D341Med (cell line): ENCODE measurements at places on chromosomes 2 and 18.

- DNase-seq = no peak
These were observed 23.5 kb upstream of the BZW1 start for GRCh38 chr2:200788121-200788718.

- no peak for DNase-seq
These were observed 74.9 kb downstream of the ID2 start for GRCh38 chr2:8756716-8757115.

GRCh38 chr2:159131914-159132281 lies 154.6 kb downstream of the WDSUB1 start:
- no peak for DNase-seq

- no peak for DNase-seq
These were observed 29.9 kb downstream of the SCN7A start for GRCh38 chr2:166464187-166464586.

DNA sequence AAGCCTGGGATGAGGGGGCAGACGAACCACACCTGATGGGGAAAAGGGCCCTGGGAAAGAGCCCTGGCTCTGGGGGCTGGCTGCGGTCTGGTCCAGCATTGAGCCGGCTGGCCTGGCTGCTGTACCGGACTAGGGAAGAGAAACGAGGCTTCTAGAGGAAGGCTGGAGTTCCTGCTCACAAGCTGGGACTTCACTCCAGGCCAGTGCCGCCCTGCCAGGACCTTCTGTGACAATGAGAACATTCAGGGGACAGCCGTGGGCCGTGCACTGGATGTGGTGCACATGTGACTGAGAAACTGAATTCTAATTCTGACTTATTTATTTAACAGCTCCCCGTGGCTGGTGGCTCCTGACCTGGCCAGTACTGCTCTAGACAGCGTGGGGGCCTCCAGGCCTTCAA lies 269.3 kb downstream of the HDAC4 start:
- no peak for DNase-seq

- DNase-seq = peak; percentile 42
These were observed 233.2 kb downstream of the TCF4 start for GRCh38 chr18:55354795-55355194.

- DNase-seq = peak; percentile 47
These were observed 91.3 kb upstream of the RBBP8 start for GRCh38 chr18:22841840-22842239.

GRCh38 chr2:109531896-109532727 lies 81.7 kb downstream of the SEPTIN10 start:
- DNase-seq = no peak

- peak; percentile 49 for DNase-seq
These were observed 66.7 kb downstream of the PTPN4 start for GRCh38 chr2:119826370-119826961.

DNA sequence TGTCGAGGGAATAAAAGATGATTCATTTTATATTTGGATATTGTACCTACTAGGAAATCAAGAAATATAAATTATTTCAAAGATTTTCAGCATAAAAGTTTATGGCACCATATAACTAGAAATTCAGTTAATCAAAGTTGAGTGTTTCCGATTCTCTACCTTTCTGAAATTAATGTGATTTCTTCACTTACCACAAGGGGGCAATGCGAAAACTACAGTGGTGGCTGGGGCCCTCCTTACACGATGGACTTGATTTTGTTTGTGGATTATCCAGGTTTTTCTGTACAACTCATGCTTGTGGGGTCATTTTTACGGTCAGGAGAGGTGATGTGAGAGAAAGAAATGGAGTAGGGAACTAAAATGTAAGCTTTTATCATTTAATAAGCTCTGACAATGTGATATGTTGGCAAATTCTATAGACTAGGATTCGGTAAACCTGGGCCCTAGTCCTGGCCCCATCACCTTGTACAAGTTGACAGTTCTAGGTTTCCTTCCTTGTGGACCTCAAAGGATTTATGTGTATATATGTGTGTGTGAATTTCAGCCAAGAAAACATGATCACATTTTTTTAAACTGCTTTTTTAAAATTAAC lies 47.6 kb downstream of the G6PC2 start:
- peak; percentile 37 for DNase-seq

DNA sequence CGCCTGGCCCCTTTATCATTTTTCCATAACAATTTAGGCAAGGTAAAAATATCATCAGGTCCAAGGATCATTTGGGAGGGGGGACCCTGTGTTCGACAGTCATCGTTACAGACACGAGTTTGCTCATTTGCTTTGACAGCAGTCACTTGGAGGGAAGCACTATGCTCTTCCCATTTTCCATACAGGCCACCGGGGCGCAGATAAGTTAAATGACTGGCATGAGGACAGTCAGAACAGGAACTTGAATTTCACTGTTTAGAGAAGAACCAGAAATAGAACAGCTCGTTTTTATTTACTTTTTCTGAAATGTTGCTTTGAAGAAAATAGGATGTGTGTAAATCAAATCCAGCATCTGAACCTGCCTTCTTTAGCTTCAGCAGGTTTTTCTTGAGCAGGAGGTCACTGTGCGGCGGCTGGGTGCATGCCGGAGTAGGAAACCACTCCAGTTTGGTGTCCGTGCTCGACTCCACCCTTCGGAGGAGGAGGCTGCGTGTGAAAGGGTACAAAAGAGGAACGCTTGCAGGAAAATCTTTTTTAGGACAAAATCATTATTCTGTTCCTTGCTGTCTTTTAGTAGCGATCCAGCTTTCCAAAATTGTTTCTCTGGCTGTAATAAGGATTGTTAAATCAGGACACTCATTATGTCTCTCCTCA lies 15.2 kb downstream of the NPAS2 start:
- DNase-seq = no peak

DNA sequence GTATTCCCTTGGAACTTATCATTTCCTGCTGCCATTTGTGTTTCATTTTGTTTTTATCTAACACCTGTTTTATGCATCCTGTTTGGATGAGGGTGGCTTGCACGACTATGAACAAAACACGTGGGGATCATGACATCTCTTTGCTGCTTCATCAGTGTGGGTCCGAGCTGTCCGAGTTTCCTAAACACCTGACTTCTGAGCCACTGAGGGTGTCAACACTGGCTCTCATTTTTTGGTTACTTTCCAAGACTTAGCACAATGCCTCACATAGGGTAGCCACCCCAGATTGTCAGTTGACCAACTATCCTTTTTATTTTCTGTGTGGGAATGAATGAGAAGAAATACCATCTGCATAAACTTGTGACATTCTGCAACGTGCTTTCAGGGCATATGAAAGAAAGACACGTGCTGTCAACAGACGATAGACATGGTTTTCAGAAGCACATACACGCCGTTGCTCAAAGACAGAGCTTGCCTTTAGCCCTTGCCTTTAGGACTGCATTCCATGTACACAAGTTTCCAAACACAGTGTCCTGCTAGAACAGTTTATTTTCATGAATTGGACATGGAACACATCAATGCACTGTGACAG lies 166.7 kb downstream of the MYT1L start:
- no peak for DNase-seq

GRCh38 chr2:205806143-205806905 lies 124.0 kb downstream of the NRP2 start:
- DNase-seq = no peak

GRCh38 chr2:52918551-52918950 lies 849.1 kb upstream of the CHAC2 start:
- DNase-seq = no peak

- no peak for DNase-seq
These were observed 681.0 kb upstream of the ID2 start for GRCh38 chr2:8000870-8001269.

GRCh38 chr2:143994961-143995360 lies 525.0 kb downstream of the ZEB2 start:
- no peak for DNase-seq

GRCh38 chr18:35038881-35039491 lies 2.2 kb upstream of the MAPRE2 start:
- no peak for DNase-seq

GRCh38 chr2:152513681-152514080 lies 178.7 kb downstream of the FMNL2 start:
- DNase-seq = no peak

GRCh38 chr2:53247956-53248735 lies 519.5 kb upstream of the CHAC2 start:
- no peak for DNase-seq

DNA sequence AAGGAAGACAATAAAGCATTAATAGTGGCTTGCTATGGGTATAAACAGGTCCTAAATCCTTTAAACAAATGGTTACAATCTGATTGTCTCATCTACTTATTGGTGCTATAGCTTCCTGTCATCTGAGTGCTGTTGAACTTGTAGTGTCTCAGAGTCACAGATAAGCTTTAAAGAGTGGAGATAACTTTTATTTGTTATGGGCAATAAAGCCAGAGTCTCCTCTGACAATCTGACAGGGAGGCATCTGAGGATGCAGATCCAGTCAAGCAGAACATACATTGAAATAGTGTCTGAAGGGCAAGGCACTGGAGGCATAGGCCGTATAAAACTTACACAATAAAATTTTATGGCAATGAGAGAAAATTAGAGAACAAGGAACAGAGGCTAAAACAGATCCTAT lies 1132.4 kb upstream of the CDH2 start:
- DNase-seq = no peak

- no peak for DNase-seq
These were observed 16.2 kb downstream of the MTIF2 start for GRCh38 chr2:55252832-55253231.

GRCh38 chr2:147173189-147173581 lies 671.6 kb upstream of the ACVR2A start:
- no peak for DNase-seq

- DNase-seq = no peak
These were observed 348.2 kb downstream of the CTNNA2 start for GRCh38 chr2:79861059-79861374.

- no peak for DNase-seq
These were observed 83.3 kb downstream of the PDE11A start for GRCh38 chr2:177989029-177989885.

GRCh38 chr2:24435391-24436316 lies 55.4 kb upstream of the NCOA1 start:
- no peak for DNase-seq

GRCh38 chr2:55923982-55924321 lies 370 bp upstream of the EFEMP1 start:
- no peak for DNase-seq

DNA sequence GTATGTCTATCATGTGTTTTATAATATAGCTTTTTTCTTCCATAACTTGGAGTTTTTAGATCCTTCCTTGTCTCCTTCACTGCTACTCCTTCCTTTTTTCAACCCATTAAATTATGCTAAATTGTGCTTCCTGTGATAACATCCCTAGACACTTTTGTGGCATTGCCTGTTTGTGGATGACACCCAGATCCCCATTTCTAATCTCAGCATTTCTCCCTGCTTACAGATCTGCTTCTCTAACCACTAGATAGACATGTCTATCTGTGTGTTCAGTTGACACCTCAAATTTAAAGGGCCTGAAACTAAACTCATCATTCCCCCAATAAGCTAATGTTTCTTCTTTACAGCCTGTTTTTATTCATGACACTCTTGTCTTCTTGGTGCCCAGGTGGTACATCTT lies 244.8 kb downstream of the BABAM2 start:
- DNase-seq = no peak

DNA sequence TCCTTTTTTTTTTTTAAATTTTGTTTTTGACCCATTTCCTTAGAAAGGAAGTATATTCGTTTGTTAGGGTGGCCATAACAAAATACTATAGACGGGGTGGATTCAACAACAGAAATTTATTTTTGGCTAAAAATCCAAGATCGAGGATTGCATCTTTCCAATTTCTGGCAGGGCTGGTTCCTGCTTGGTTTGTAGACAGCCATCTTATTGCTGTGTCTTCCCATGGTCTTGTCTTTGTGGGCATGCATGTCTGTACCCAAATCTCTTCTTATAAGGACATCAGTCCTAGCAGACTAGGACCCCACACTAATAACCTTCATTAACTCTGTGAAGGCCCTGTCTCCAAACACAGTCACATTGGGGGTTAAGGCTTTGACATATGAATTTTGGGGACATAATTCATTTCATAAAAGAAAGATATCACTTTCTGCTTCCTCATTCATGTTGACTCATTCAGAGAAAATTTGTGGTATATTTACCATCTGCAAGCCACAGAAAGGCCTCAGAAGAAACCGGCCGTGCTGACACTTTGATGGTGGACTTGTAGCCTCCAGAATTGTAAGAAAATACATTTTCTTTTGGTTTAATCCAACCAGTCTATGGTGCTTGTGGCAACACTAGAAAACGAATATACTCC lies 262.1 kb downstream of the LPIN1 start:
- no peak for DNase-seq

- DNase-seq = no peak
These were observed 167.1 kb downstream of the ZFP36L2 start for GRCh38 chr2:43059183-43059897.

DNA sequence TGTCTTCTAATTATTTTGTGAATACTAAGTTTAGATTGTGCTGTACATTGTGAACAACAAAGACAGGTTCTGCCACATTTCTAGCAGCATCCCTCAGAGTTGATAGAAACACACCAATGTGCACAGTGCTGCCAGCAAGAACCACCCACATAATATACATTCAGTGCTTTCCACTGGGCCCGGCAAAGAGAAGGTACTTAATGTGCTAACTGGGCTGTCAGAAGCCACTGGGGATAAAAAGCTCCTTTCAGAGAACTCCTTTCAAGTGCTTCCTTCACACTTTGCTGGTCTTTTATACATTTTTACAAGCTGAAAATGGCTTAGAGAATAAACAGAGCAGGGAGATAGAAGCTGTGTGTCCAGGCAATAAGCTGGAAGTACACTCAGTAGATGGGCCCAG lies 58.0 kb upstream of the CAPN13 start:
- no peak for DNase-seq

- no peak for DNase-seq
These were observed 11.2 kb upstream of the NABP1 start for GRCh38 chr2:191666732-191667131.

- no peak for DNase-seq
These were observed 259.0 kb downstream of the LRATD1 start for GRCh38 chr2:14891546-14891945.

DNA sequence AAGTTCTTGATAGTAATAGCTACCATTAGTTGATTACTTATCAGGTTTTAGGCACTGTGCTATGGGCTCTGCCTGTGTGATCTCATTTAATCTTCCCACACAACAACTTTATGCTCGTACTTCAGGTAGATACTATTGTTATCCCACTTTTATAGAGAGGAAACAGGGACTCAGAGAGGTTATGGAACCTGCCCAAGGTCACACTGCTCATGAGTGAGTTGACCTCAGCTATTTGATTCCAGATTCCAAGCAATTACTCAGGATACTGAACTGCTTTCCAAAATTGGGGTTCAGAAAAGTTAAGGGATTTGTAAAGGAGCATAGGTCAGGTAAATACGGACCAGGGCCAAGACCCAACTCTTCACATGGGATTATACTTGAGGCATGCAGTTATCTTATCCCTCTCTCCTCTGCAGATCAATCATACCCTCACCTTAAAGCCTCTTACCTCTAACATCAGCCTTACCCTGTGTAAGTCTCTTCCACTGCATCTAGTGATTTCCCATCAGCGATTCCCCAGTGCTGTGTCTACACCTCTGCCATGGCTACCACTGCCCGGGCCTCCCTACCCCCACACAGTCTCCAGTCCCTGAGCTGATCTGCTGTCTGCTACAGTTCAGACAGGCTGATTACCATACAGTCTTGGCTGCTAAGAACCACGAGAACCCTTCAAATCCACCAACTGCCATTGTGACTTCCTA lies 74.4 kb downstream of the ANTXR1 start:
- no peak for DNase-seq
